ENCODE measurements at places on chromosomes 6 and 20.

GRCh38 chr6:63643862-63644261 lies 8.3 kb downstream of the PHF3 start:
- DNase-seq, result peak; percentile 13

- DNase-seq, result no peak
Observed at GRCh38 chr6:11432713-11433450, 104.7 kb upstream of the TMEM170B start.

GRCh38 chr20:53077373-53078205 lies 105.4 kb downstream of the TSHZ2 start:
- DNase-seq, result no peak

DNA sequence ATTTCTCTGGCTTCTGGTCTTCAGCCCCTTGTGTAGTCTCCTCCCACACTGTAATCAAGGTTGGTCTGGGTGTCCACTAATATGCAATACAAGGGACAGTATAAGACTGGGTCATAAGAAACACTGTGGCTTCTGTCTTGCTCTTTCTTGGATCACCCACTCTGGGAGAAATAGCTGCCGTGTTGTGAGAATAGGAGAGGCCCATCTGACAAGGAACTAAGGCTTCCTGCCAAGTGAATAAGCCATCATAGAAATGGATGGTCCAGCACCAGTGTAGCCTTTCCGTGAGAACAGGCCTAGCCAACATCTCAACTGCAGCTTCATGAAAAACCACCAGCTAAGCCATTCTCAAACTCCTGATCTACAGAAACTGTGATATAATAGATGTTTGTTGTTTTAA lies 23.3 kb downstream of the BAG2 start:
- no peak for DNase-seq

- peak; percentile 75 for DNase-seq
Observed at GRCh38 chr6:26241033-26241895, 123.7 kb upstream of the BTN3A2 start.
